ENCODE measurements at places on chromosomes 6 and 20.

- DNase-seq = no peak
Measured at GRCh38 chr6:163346497-163346961, 68.0 kb upstream of the QKI start.

DNA sequence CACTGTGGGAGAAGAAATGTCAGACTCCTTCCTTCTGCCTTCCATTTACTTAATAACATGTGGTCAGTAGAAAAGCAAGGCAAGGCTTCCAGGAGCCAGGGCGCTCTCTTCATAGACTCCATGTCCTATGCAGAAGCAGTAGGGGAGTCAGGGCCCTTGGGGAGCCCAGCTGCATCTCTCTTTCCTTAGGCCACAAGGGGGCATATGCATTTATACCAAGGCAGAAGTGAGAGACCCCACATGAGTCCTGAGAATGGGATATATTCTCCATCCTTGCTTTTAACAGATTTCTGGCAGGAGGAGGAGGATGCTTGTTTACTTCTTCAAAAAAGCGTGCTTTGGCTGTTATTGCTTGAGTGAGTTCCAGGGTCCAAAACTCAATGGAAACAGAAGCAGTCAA lies 198.5 kb downstream of the HIVEP2 start:
- no peak for DNase-seq

DNA sequence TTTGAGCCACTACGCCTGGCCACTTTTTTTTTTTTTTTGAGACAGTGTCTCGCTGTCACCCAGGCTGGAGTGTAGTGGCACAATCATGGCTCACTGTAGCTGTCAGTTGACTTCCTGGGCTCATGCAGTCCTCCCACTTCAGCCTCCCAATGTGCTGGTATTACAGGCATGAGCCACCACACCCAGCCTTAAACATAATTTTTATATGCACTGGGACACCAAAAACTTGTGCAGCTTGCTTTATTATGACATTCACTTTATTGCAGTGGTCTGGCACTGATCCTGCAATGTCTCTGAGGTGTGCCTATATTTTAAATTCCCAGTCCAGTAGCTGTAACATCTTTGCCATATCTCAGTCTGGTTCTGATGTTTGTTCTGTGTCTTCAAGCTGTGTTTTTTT lies 34.7 kb downstream of the KAT14 start:
- DNase-seq = no peak

- peak; percentile 29 for DNase-seq
Measured at GRCh38 chr20:59004493-59004762, 2.6 kb downstream of the CTSZ start.

DNA sequence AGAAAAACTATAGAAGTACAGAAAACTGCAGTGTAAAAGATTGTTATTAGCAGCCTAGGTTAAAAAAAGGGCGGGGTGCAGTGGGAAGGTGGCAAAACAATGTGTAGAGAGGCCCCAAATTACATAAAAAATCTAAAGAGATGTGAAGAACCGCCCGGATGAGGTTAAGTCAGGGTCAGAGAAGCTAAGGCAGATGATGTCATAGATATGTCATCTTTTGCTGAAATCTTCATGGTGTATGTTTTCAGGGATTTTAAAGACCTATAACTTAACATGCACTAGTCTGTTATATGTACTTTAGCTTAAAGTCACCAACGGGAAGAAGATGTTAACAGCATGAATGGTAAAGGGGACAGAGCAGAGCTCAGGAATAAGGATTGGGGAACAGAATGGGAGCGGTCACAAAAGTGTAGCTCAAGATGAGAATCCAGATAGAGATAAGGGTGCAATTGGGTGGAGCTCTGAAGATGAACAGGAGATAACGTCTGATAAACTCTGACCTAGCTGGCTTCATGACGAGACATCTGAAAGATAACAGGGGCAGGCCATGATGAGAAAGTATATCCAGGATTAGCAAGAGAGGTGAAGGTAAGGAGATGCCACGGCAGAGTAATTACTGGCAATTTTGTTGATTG lies 83.4 kb downstream of the TFAP2A start:
- no peak for DNase-seq

DNA sequence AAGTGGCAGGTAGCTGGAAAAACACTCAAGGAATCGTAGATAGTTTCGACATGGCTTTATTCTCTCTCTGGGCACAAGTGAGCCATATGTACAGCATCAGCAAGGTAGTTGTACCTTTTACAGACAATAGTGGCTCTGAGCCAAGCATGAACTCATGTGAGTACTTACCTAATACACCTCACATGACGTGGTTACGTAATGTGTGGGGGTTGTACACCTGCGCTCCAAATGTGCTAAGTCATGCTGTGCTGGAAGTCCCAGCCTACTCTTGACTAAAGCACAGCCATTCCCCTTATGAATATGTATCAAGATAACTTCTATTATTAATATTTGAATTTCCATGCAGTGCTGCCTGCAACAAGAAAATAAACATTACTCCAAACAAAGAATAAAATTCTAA lies 78.8 kb upstream of the HMGN3 start:
- no peak for DNase-seq

DNA sequence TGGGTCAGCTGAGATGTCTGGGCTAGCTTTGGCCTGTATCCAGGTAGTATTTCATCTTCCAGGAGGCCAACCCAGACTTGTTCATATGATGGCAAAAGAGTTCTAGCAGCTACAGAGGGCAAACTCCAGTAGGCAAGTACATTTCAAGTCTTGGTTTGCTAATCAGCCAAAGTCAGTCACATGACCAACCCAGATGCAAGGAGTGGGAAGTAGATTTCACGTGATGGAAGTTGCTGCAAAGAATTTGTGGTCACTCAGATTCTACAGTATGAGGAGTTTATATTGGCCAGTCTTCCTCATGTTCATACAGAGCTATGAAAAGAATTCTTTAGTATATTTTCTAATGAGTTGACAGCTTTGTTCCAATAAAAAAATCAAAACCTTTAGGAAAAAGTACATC lies 101.8 kb downstream of the PHACTR1 start:
- no peak for DNase-seq

DNA sequence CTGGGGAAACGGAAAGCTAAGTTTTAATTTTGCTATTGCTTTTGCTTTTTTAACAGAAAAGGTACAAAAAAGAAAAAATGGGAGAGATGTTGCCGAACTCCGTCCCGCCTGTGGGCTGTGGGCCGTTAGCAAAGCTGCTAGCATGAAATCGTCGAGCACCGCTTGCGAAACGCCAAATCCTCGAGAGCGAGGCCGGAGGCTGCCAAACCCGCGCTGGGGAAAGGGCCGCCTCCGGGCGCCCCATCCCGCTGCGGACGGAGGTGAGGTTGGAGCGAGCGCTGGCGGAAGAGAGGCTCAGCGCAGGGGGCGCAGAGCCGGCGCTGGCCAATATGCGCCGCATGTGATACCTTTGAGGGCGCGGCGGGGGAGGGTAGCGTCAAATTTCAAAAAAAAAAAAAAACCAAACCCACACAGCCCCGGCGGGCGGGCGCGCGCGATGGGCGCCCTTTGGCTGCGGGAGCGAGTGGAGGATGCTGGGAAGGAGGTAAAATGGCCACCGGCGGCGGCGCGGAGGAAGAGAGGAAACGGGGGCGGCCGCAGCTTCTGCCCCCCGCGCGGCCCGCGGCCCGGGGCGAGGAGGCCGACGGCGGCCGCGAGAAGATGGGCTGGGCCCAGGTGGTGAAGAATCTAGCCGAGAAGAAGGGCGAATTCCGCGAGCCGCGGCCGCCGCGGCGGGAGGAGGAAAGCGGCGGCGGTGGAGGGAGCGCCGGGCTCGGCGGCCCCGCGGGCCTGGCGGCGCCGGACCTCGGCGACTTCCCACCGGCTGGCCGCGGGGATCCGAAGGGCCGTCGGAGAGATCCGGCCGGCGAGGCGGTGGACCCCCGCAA lies at the start of gene ZCCHC3:
Gene ZCCHC3, plus strand, starts transcription at position 473 of the 827 bp plus-strand sequence. Its CDS starts 17 bp downstream, at position 490.
- DNase-seq = peak; percentile 85

DNA sequence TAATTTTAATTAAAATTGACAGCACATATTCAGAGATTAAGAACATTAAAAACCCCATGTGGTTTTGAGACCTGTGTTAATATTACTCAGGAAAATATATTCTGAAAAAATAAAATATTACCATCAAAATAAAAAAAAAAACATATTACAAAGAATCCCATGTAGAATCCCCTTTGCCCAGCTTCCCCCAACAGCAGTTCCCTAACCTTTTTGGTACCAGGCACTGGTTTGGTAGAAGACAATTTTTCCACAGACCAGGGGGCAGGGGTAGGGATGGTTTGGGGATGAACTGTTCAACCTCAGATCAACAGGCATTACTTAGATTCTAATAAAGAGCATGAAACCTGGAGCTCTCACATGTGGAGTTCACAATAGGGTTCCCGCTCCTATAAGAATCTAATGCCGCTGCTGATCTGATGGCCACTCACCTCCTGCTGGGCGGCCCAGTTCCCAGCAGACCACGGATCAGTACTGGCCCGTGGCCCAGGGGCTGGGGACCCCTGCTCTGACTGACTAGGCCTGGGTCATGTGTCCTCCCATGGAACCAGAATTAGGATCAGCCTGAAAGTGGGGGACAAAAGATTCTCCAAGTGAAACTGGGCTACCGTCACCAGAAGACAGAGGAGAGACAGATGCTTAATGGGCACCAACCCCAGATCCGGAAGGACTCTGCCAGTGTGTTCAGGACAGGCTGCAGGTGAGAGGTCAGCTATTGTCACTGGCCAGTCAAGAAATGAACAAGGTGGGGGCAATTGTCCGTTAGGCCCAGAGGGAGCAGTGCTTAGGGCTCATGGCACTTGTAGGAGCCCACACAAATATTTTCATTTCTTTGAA lies 235.5 kb downstream of the PREX1 start:
- DNase-seq = no peak

GRCh38 chr6:144139817-144140216 lies 10.5 kb upstream of the STX11 start:
- no peak for DNase-seq

- DNase-seq = peak; percentile 86
Measured at GRCh38 chr20:37527638-37528445, at the start of gene BLCAP. Gene BLCAP (minus strand): TSS chr20:37527876. CDS start chr20:37519174, 8,702 bp downstream.

- no peak for DNase-seq
Measured at GRCh38 chr20:33372993-33373441, 28.3 kb downstream of the CDK5RAP1 start.

DNA sequence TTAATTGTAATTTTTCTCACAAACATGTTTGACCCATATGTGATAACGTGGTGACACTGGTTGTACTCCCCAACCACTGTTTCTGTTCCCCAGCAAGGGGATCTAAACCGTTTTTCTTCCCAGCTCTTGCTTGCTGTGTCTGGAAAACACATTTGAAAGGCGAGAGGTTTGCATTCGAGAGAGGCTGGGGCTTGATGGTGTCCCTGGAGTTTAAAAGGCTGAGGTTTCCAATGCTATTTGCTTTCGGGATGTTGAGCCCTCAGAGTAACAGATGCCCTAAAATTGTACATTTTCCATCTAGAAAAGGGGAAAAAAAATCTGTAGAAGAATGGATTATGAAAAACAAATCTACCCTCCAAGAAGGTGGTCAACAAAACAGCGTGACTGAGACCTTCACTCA lies 35.4 kb downstream of the AKAP12 start:
- no peak for DNase-seq

GRCh38 chr6:104884867-104885517 lies 25.3 kb upstream of the HACE1 start:
- no peak for DNase-seq

- DNase-seq = no peak
Measured at GRCh38 chr6:159983641-159984080, 14.8 kb downstream of the IGF2R start.

- DNase-seq = no peak
Measured at GRCh38 chr6:51241376-51241775, 422.7 kb downstream of the TFAP2B start.

DNA sequence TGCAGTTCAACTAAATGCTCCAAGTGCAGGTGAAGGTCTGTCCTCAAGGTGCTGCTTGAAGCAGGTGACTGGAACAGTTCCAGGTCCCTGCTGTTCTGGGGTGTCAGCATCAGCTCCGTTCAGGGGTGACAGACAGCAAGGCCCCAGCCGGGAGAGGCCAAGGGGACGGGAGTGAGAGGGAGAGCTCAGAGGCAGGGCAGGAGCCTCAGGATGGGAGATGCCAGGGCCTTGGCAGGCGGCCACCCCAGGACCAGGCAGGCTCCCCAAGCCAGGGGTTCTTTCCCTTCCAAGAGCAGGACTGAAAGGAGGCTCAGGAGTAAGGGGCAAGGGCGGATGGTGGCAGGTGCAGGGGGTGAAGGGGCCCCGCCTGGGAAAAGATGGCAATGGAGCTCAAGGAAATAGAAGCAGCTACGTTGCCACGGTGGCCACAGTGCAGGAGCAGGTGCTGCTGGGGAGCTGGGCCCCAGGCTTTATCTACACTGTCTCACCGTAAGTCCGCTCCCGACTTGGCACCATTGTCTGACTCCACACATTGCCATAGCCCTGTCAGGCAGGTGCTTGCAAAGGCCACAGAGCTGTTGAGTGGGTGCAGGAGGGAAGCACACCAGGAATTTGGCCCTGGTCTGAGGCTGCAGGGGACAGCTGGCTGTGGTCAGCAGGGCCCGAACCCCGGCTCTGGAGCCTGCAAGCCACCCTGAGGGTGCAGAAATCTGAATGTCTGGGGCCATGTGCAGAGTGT lies 43.1 kb downstream of the ERMARD start:
- DNase-seq = no peak

DNA sequence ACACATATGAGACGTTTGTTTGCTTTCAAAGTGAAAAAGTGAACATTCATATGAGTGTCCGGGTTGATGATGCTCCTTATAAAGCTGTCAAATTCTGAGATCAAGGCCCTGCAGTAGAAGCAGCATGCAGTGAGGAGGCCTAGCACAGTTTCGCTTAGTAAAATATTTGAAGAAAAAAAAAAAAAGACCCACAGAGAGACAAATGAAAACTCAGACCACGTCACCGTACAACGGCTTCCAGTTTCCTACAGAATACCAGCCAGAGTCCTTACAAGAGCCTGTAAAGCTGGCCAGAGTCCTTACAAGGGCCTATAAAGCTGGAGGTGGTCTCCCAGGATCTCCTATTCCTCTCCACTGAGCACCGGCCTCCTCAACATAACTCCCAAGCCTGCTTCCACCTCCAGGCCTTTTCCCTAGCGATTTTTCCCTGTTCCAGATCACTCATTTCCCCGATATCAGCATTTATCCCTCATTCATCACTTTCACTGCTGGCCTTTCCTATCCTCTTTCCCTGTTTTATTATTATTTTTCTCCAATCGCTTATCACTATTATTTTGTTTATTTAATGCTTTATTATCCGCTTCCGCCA lies 1.5 kb upstream of the HMGN4 start:
- DNase-seq = peak; percentile 16

DNA sequence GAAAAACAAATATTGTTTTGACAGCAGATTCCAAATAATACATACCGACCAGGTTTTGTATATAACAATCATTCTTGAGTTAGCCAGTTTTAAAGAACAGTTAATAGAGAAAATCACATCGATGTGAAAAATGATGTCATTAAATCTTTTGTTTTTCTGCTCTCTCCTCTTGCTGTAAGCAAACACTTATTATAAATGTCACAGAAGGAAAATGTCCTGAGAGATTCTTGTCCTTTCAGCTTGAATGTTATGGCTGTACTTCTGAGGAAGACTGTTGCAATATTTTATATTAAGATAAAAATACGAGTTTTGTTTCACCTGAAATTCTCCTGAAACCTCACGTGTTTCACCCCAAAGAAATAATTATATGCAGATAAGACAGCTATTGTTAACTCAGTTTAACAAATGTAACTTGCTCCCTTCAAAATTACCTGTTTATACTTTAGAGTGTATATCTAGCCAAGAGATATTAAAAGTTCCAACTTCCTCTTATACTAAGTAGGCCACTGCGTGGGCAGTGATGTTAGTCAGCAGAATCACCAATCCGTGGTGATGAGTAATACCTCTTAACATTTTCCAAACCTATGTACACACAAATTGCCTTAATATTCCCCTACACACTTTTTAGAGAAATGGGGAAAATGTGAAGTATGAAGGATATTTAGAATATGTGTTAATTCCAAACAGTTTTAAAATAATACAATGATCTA lies 1111.4 kb upstream of the CITED2 start:
- DNase-seq = no peak
